Ovary (tissue), 10 donors: ENCODE measurements at places on chromosomes 5 and 9. TPM values are rescaled to one million over a fixed set of nuclear protein-coding genes. Genes with fewer than 3 reads are reported as not detected.

DNA sequence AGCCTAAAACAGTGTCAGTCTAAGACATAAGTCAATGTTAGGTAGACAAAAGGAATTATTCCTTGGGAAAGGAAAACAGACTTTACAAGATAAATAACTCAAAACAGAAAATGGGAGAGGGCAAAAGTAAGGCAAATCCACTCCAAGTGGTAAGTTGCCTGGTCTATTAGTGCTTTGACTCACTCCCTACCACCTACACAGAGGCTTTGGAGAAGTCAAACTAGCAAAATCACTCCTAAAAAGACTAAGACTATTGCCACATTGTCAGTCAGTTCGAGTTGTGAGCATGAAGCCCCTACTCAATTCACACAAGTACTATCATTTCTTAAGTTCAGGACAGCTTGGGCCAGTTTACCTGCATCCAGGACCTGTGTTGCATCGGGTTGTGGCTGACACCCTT, 5.2 kb upstream of the ZBTB6 start:
- DNase-seq: no peak

DNA sequence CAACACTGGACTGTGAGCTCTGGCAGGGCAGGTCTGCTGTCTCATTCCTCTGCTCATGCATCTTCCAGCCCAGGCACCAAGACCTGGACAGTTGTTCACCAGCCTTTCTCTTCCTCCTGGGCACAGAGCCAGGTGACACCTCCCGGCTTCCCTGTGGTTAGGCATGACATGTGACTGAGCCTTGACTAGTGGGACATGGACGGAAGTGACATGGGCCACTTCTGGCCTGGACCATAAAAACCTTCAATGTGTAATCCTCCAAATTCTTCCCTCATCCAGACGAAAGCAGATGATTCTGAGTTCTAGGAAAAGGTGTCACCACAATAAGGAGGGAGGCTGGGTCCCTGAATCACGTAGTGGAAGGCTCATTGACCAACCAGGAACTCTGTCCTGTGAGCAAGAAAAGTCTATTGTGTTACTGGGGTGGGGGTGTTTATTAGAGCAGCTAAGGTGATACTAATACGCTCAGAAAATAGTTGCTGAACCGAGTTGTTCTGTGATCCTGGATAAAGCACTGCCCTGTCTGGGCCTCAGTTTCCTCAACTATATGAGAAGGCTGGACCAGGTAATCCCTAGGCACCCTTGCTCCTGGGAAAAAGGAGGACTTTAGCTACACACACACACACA, 26.6 kb upstream of the CRB2 start:
- no peak for DNase-seq

GRCh38 chr9:137449081-137449844, 8.1 kb upstream of the ENTPD8 start:
- no peak for DNase-seq

Gene TRPM6
- polyA plus RNA-seq: 0.06 TPM

GRCh38 chr9:137435381-137435891, 5.7 kb downstream of the ENTPD8 start:
- no peak for DNase-seq

GRCh38 chr9:102966999-102967398, 28.1 kb upstream of the CYLC2 start:
- DNase-seq: no peak

- DNase-seq: peak; percentile 33
These were observed 6.4 kb upstream of the AGPAT2 start for GRCh38 chr9:136693490-136694162.

Gene TMEM8B
- polyA plus RNA-seq: 17.2 TPM

GRCh38 chr9:34163434-34163833, 15.4 kb upstream of the UBAP1 start:
- DNase-seq: no peak

GRCh38 chr5:158514319-158514985, 585.3 kb downstream of the EBF1 start:
- no peak for DNase-seq

Gene CSF1R
- 8.1 TPM for polyA plus RNA-seq

- DNase-seq: no peak
These were observed 65.8 kb upstream of the TBC1D2 start for GRCh38 chr9:98321269-98321668.

GRCh38 chr5:111231119-111231518, 6.9 kb downstream of the CAMK4 start:
- no peak for DNase-seq

- DNase-seq: no peak
These were observed 456.1 kb downstream of the PSAT1 start for GRCh38 chr9:78753039-78753438.

- DNase-seq: no peak
These were observed 1007.1 kb upstream of the ACO1 start for GRCh38 chr9:31377358-31377757.
